ENCODE measurements at places on chromosomes 6 and 20.
A peak's percentile ranks its signal among the peaks of the same experiment; 100 is the strongest.

DNA sequence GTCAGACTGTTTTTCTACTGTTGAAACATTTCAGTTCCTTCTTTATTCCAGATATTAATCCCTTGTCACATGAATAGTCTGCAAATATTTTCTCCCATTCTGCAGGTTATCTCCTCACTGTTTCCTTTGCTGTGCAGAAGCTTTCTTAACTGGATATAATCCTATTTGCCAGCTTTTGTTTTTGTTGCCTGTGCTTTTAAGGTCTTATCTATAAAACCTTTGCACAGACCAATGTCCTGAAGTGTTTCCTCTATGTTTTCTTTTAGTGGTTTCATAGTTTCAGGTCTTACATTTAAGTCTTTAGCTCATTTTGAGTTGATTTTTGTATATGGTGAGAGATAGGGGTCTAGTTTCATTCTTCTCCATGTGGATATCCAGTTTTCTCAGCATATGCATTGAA is 19.2 kb downstream of the NCOA6 start:
- no peak for DNase-seq

DNA sequence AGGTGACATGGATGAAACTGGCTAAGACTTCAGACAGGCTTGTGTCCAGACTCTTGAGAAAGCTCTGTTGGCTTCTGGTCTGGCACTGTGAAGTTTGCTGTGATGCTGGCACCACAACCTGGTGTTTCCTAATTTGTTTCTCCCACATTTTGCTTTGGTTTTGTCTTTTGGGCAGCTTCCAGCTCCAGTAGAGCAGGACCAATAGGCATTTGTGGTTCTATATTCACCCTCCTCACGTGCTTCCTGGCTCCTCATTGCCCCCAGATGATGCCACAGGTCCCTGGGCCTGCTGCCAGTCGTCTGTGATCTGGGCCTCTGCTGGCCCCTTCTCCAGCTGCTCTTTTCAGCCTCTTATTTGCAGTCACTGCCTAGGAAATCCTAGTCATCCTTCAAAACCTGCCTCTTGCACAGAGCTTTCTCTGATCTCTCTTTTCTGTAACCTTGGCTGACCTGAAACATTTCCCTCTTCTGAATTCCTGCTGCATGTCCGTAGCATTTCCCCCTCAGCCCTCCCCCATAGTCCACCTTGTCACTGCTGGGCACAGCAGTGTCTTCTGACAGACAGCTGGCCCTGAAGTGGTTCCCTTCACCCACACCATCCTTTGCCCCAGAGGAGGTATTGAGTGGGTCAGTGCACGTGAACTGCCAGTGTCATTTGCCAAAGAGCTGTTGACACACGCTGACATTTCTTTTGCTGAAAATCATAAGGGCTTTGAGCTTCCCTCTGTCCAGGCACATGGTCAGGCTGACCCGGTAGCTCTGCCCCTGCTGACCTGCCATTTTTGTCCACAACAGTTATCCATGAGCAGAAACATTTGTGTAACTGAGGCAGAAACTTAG is 63.0 kb downstream of the PTPN1 start:
- DNase-seq = no peak

DNA sequence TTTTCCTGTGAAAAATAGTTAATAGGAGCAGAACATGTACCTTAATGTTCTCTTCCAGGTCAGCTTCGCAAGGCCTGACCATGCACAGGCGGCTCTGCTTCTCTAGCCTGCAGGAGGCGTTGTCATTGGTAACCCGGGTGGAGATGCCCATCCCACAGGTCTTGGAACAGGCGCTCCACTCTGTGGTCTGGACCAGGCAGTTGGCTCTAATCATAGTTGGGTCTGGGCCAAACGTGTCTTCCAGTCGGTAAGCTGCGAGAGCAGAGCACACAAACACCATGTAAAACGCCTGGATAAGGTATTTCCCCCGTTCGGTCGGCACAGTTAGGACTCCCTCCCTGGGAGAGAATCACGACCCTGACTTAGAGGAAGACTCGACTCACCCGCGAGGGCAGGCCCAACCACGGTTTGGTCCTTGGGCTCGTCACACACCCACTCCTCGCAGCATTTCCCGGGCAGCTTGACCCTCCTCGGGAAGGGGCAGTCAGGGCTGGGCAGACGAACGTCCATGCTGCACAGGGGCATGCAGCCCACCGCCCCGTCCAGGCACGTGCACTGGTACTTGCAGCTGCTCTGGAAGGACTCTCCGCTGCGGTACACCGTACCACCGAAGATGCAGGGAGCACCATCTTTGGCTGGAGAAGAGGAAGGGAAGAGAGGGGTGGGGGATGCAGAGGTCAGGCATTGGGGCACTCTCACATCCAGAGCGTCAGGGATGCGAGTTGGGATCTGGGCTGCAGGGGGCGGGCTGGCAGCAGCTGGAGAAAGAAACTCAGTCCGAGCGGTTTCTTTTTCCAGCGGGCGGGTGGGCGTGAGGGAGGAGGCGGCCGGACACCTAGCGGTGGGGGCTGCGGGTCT is 1.0 kb downstream of the CCN2 start:
- DNase-seq = peak; percentile 83

DNA sequence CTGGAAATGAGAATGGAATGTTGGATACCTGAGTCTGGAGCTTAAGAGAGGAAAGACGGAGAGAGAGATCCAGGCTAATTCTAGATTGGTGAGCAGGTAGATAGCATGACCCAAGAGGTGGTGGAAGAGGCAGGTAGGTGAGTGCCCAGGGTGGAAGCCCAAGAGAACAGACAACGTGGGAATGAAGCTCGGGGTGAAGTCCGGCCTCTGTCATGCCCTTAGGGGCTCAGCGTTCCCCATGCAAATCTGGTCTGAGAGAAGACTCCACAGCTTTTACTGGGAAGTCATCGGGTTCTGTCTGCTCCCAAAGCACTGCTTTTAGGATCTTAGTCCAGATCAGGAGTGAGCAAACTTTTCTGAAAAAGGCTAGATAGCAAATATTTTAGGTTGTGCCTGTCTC is 3.6 kb downstream of the NELFCD start:
- DNase-seq = no peak

DNA sequence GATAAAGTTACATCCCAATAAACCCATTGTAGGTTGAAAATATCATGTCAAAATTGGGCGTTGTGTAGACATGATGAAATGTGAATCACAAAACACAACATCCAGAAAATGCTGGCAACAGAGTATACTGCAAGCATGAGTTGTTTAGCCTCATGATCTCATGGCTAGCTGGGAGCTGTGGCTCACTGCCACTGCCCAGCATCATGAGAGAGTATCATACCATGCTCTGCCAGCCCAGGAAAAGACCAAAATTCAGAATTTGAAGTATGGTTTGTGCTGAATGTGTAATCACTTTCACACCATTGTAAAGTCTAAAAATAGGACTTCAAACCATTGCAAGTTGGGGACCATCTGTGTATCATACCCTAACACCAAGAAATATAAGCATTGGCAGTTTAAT is 45.2 kb upstream of the SMAP1 start:
- no peak for DNase-seq

DNA sequence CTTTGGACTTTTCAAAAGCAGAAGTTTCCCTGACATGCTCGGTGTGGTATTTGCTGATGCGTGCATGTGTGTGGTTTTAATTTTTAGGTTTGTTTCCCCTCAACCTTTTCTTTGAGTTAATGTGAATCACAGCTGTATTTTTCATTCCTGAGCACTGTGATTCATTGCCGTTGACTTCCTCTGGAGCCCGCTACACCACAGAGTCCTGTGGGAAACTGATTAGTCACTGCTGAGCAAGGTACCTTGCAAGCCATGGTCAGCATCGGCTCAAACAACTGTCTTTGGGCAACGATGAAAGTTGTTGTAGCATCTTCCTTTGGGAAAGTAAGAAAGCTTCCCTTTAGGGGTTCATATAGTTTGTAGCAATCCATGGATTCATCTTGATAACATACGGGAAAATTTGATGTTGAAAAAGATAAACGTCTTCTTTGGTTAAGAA is 57.5 kb downstream of the RIN2 start:
- DNase-seq = no peak

DNA sequence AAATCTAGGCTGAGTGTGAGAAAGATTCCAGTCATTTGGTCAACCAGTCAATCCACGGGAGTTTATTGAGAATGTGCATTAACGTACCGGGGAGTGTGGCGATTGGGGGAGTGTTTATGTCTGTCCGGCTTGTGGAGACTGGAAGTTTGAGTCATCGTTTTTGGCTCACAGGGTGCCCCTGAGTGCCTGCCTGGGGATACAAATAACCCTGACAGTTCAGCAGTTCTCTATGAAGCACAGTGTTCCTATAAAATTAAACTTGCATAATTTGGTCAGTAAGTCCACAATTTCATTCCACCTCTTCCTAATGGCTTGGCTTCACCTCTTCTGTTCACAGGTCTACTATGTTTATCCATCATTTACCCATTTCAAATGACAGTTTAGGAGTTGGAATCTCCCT is 72.6 kb upstream of the PLEKHG1 start:
- DNase-seq = no peak

DNA sequence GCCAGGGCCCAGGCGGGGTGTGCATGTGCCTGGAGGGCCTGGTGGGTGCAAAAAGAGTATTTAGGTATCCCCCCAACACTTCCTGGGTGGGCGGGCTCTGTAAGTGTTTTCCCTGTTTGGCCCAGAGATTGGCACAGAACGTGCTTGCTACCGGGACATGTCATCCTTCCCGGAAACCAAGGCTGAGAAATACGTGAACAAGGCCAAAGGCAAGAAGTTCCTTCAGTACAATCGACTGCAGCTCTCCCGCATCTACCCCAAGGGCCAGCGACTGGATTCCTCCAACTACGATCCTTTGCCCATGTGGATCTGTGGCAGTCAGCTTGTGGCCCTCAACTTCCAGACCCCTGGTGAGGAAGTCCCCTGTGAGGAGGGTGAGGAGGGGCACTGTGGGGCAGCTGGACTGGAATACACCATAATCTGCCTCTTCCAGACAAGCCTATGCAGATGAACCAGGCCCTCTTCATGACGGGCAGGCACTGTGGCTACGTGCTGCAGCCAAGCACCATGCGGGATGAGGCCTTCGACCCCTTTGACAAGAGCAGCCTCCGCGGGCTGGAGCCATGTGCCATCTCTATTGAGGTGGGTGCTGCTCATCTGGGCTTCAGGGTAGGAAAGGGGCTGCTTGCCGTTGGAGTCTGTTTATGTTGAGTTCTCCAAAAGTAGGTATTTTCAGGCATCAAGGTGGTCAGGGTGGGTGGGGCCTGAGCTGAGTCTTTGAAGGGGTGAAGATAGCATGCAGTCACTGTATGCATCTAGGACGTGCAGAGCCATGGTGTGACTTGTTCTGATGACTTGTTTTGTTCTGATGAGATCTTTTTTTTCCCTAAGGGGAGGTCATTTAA is 35.2 kb downstream of the PLCG1 start:
- no peak for DNase-seq

DNA sequence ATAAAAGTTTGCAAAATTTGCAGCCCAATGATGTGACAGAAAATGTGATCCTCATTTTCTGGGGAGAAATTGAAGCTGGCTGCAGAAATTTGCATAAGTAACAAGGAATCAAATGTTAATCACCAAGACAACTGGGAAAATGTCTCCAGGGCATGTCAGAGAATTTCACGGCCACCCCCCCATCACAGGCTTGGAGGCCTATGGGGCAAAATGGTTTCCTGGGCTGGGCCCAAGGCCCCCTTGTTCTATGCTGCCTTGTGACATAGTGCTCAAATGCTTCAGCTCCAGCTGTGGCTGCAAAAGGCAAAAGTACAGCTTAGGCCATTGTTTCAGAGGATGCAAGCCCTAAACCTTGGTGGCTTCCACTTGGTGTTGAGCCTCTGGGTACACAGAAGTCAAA is 1202.6 kb downstream of the EPHA7 start:
- no peak for DNase-seq

- DNase-seq = no peak
These were observed 29.7 kb upstream of the EXOC2 start for GRCh38 chr6:722608-723007.

GRCh38 chr20:58268936-58269619 is 40.4 kb upstream of the RAB22A start:
- DNase-seq = no peak

GRCh38 chr6:39530201-39530759 is 194.9 kb downstream of the KIF6 start:
- no peak for DNase-seq

DNA sequence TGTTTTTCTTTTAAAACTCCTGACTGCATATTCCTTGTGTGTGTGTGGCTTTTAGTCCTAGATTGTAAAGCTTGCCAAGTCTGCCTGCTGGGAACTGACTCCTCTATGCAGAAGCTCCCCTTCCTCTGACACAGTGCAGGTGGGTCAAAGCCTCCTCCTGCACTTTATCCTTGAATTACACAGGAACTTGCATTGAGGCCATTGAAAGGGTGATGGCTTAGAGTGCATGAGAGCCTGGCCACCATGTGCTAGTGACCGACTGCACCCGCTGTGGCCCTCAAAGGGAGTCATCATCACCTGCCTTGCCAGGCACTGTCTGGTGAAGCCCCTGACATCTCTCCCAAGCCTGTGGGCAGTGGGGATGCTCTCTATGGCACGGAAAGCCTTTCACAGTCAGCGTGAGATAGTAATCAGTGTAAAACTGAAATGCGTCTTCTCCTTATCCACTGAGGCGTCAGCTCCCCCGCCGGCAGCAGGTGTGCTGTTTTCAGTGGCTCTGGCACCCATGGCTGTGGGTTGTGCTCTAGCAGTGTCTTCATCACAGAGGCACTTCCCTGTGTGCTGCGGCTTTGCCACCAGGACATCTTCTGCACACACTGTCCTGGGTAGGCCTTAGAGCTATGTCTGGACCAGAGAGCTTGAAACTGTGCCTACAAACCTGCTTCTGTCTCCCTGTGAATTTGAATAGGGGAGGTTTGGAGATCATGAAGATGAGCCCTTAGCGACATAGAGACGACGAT is 87.9 kb downstream of the THBS2 start:
- no peak for DNase-seq

DNA sequence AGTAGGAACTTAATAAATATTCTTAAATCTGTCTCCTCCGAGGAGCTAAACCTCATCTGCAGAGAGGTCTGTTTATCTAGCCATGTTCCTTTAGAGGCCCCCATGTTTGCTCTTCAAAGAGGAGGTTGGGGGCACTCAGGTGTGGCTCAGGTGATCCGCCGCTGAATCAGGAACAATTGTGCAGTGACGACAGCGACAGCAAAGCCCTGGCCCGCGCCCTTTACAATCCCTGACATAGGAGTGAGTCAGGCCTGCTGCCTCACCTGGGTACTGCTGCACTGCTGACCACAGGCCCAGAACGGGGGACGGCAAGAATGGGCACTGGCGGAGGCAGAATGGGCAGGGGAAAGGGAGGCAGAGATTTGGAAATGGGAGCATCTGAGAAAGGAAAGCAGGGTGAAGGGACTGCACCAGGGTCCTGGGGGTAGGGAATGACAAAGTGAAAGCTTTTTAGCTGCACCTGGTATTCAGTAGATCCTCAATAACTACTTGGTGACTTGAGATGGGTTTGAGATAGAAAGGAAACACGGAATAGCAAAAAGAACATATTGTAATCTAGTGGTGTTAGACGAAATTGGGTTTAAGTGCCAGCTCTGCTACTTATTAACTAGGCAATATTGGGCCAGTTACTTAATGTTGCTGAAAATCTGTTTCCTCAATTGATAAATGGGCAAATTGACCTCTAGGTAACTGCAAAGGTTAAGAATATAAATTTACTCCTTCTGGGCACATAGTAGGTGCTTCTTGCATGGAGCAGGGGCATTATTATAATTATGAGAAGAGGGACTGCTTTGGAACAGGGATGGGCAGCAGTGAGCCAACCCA is 5.4 kb upstream of the IER3 start:
- DNase-seq = no peak

Data from endothelial cell (in vitro differentiated cells).